Fibroblast of pulmonary artery (primary cell): ENCODE measurements at places on chromosomes 13 and 19.

DNA sequence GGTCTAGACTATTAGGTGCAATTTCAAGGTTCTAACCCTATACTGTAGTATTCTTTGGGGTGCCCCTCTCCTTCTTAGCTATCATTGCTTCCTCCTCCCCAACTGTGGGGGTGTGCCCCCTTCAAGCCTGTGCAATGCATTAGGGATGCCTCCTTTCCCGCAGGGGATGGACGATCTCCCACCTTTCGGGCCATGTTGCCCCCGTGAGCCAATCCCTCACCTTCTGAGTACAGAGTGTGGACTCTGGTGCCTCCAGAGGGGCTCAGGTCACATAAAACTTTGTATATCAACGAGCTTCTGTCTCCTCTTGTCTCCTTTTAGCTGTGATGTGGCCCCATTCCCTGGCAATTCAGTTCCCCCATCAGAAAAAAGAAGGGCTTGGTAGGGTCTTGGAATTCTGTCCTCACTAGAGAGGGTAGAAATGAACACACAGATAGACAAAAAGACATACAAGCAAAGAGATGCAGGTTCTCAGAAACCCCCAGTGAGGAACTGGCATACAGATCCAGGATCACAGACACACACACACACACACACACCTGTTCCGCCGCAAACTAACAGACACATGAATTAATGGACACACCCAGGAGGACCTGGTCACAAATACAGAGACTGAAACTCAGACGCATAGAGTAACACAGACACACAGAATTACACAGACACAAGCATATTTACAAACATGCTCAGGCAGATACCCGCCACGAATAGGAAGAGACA is 2.5 kb upstream of the HNRNPUL1 start:
- no peak for DNase-seq

DNA sequence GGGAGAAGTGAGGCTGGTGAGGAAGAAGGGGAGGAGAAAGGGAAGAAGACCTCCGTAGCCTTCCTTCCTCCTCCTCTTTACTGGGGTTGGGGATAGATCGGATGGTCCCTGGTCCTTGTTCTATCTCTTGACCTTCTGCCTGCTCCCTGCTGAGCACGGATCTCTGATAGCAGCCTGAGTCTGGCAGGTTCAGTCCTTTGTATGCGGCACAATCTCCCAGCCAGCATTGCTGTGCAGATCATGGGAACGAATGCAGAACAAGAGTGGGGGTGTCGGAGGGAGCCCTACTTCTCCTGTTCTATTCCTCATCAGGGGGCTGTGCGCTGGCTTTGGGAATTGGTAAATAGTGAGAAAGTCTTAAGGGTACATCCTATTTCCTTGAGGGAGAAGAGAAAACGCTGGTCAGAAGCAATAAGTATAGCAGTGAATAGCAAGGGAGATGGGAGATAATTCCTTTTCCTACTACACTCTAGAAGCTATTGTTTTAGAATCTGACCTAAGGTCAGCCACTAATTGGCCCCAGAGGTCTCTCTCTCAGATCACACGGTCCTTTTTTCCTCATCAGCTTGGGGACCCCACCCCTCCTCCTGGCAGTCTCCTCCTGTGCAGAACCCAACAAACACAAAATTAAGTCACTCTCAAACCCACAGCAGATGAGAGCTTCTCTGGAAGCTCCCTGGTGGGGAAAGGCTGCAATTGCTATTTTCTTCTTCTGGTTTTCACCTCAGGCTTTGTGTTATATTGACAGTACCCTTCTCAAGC is 41.0 kb downstream of the KL start:
- peak; percentile 34 for DNase-seq

GRCh38 chr13:76882431-76882830 is 3.8 kb downstream of the KCTD12 start:
- peak; percentile 77 for DNase-seq

- DNase-seq, result no peak
Observed at GRCh38 chr13:57824121-57824520, 192.6 kb downstream of the PCDH17 start.

DNA sequence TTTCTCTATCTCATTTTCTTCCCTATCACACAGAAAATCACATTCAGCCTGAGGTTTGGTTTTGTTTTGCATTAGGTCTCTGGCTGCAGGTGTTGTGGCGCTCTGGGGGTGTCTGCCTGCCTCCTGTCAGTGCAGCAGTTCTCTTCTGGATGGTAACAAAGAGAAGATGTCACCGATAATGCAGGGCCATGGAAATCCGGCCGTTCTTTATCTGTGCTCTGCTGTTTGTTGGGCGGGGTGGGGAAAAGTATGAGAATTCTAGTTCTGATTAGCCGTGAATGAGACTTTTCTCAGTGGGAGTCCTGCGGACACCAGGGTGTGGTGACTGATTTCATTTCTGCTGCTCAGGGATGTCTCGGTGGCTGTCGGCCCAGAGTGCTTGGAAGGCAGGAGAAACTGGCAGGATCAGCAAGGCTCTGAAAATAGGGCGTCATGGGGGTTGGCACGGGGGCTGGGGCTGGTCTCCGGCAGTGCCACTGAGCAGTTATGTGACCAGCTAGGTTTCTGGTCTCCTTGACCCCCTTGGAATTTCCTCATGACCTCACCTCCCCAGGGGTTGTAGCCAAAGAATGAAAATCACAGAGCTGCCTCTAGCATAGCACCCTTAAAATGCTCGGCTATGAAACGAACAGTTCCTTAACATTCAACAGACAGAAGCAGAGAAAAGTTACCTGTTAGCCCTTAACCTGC is 5.0 kb downstream of the RNF113B start:
- peak; percentile 33 for DNase-seq

GRCh38 chr13:54733639-54734038 is 1705.0 kb downstream of the OLFM4 start:
- DNase-seq, result no peak

GRCh38 chr13:86892330-86892729 is 778.8 kb upstream of the SLITRK5 start:
- no peak for DNase-seq

GRCh38 chr13:69124996-69125395 is 982.6 kb upstream of the ATXN8OS start:
- DNase-seq, result no peak

DNA sequence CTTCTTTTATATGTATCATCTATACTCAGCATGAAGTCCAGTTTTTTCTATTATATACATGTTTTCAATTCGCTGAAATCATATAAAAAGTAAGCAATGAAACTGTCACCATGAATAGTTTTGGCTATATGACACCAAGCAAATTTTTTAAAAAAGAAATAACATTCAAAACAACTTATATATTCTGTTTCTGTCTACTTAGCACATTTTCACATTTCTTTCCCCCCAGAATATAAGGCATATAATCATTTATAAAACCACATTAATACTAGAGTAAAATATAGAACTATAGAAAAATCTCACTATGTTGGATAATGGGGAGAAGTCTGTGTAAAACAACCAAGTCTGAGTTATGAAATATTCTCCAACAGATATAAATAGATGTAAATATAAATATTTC is 33.1 kb downstream of the POSTN start:
- no peak for DNase-seq

DNA sequence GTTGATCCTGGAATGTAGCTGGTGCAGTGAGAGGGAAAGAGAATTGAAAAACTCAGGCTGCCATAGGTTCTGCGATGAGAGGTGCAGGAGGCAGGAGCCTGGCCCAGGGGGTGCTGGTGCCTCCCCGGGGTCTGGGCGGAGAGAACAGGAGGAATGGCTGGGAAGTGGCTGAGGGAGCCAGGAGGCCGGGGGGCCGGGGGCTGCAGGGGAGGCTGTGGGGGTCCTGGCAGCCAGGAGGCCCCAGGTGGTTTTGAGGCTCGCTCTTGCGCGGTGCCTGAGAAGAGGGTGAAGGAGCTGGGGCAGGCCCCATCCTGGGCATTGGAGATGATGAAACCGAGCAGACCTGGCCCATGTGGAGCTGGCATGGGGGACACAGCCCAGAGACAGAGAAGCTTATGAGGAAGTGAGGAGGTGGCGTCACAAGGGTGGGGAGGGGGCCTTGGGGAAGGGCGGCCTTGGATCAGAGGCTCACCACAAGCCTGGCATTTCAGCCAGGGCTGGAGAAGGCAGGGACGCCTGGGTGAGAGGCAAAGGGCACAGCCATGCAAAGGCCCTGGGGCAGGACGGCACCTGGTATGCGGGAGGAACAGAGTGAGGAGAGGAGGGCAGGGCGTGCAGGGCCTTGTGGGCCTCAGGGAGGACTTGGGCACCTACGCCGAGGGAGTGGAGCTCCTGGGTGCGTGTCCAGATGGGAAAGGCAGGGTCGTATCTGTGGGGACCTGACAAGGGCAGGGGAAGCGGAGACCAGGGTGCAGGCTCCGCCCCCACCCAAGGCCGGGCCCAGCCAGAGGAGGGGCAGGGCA is 1.3 kb upstream of the TEKTIP1 start:
- DNase-seq, result no peak

DNA sequence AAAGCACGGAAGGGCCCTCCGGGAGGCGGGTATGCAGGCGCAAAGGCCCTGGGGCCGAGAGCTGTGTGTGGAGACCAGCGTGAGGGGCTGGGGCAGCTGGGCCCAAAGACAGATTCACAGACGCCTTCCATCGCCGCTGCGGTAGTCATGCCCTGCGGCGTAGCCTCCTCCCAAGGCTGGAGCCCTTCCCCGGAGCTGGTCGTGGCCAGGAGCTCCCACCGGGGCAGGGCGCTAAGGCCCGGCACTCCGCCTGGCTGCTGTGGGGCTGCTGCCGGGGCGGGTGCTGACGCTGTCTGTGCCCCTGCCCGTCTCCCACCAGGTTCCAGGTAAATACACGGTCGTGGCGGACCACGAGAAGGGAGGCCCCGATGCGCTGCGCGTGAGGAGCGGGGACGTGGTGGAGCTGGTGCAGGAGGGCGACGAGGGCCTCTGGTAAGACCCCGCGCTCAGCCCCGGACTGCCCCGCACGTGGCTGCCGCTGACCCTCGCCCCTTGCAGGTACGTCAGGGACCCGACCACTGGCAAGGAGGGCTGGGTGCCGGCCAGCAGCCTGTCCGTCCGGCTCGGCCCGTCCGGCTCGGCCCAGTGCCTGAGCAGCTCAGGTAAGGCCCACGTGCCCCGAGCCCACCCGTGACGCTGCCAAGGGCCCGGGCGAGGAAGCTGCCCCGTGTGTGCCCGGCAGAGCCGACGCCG is 9.4 kb upstream of the F7 start:
- no peak for DNase-seq
